ELR (cell line): ENCODE measurements at places on chromosomes 11 and 22.

DNA sequence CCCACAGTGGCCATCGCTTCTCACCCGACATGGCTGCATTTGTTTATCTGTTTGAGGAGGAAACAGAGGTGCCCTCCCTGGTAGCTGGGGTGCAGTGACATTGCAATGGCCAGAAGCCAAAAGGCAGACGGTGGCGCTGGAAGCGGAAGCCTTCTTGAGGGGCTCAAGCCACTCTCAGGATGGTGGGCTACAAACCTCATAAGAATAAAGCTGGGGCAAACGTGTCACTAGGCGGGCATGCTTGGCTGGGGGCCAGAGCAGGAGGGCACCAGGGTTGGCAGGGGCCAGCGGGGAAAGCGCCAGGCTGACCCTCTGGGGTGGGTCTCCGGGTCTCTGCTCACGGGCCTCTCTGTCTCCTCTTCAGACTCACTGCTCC lies 12.6 kb downstream of the TNNT3 start:
- no peak for DNase-seq

GRCh38 chr11:78161962-78162371 lies 22.5 kb upstream of the ALG8 start:
- no peak for DNase-seq

GRCh38 chr22:49491221-49491635 lies 336.4 kb downstream of the BRD1 start:
- DNase-seq = no peak

DNA sequence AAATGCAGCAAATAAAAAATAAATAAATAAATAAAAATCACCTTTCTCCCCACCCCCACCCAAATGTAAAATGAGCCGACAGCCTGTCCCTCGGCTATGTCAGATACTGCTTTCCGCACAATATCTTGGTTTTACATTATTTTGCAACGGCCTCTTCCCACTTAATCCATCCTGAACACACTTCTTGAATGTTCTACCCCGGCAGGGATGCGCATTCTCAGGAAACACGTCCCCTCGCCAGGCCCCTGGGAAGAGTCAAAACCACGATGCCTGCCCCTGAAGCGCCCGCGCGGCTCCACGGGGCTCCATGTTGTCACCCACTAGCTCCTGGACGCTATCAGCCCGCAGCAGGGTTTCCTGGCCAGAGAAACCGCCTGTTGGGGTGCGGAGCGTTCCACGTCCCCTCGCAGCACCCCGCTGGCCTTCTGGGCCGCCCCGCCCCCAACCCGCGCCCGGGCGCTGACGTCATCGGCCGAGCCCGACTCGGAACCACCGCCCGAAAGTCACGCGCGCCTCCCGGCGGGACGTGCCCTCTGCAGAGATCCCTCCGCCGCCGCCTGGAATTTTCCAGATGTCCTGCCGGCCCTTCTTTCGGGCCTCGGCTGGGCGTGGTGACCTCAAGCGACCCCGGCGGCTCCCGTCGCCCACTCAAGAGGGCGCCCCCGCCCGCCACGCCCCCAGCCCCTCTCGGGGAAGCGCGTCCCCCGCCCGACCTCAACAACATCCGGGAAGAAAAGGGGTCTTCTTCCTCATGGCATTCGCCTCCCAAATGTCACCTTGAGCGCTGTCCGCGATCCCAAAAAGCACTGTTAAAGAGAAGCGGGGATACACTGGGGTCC lies 585 bp upstream of the NEAT1 start:
- DNase-seq = peak; percentile 99

GRCh38 chr11:7892059-7892699 lies 38.9 kb downstream of the OR10A6 start:
- peak; percentile 81 for DNase-seq

DNA sequence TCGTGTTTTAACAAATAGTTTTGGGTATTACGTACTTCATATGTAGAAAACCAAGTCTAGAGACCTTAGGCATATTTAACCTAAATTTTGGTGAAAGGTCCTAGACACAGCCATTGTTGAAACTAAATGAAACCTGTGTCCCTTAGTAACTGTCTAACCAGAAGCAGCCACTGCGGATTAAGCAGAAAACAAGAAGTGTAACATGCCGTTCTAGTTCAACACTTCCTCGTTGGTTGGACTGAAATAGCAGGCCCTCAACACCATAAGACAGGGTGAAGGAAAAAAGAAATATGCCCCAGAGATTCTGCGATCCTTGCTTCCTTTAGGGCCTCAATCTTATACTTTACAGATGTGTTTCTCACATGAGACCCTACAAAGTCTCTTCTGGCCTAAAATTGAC lies 2.0 kb downstream of the NAA40 start:
- no peak for DNase-seq

- no peak for DNase-seq
Measured at GRCh38 chr22:47063606-47064005, 301.2 kb downstream of the TBC1D22A start.

GRCh38 chr22:39703091-39703490 lies 132.5 kb downstream of the CACNA1I start:
- no peak for DNase-seq

- no peak for DNase-seq
Measured at GRCh38 chr22:43985532-43985931, 30.3 kb downstream of the SAMM50 start.

GRCh38 chr11:7032692-7033091 lies 12.4 kb downstream of the NLRP14 start:
- no peak for DNase-seq

GRCh38 chr22:19723232-19723982 lies at the start of gene GP1BB:
GP1BB (plus strand) TSS chr22:19723539; CDS start chr22:19723570, 31 bp downstream.
- DNase-seq = no peak

DNA sequence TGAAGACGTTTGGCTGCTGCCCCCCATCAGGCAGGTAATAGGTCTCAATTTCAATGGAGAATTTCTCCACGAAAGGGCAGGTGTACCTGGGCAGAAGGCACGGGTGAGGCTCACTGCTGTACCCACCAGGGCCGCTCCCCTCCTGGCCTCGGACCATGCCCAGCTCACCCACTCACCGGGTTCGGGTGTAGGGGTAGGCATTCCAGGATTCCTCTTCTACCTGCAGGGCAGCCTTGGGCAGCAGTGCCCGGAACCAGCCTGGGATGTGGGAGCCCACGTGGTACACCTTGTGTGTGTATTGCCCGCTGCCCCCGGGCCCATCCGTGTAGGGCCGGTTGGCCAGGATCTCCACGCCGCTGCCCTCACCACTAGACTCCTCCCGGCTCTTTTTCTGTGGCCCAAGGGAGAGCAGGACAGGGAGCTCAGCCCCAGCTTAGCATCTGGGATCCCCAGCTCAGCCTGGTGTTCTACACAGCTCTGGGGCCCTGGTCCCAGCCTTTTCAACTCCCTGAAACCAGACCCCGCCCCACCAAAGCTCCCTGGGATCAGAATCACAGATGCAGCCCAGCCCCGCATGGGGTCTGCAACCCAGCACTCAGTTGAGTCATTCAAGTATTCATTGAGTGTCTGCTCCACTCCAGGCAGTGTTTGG lies 2.7 kb downstream of the PITPNM1 start:
- DNase-seq = no peak

- DNase-seq = no peak
Measured at GRCh38 chr11:118046051-118046963, 30.6 kb upstream of the TMPRSS4 start.

GRCh38 chr22:23233752-23234408 lies 53.6 kb downstream of the BCR start:
- DNase-seq = peak; percentile 64
